GM23248 (cell line): ENCODE measurements at places on chromosomes 4 and X.
A peak's percentile ranks its signal among the peaks of the same experiment; 100 is the strongest.

DNA sequence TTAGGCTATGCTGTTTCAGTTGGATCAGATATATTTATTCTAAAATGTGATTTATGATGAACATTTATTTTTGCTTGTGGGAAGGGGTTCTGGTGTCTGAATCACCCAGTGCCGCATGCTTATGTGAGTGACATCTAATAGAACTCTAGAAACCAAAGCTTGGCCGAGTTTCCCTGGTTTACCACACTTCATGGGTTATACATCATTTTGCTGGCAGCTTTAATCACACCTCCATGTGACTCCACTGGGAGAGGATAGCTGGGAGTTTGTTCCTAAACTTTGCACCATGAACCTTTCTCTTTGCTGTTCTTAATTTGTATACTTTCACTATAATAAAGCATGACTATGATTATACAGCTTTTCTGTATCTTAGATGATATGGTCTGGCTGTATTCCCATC, 382.9 kb downstream of the INPP4B start:
- no peaks in the 10 kb centered on the region for H3K36me3 ChIP-seq
- no peak overlapping the region for H3K4me3 ChIP-seq
- peaks cover 8% of the 10 kb centered on the region for H3K4me1 ChIP-seq
- H3K27me3 ChIP-seq, result no peaks in the 10 kb centered on the region

DNA sequence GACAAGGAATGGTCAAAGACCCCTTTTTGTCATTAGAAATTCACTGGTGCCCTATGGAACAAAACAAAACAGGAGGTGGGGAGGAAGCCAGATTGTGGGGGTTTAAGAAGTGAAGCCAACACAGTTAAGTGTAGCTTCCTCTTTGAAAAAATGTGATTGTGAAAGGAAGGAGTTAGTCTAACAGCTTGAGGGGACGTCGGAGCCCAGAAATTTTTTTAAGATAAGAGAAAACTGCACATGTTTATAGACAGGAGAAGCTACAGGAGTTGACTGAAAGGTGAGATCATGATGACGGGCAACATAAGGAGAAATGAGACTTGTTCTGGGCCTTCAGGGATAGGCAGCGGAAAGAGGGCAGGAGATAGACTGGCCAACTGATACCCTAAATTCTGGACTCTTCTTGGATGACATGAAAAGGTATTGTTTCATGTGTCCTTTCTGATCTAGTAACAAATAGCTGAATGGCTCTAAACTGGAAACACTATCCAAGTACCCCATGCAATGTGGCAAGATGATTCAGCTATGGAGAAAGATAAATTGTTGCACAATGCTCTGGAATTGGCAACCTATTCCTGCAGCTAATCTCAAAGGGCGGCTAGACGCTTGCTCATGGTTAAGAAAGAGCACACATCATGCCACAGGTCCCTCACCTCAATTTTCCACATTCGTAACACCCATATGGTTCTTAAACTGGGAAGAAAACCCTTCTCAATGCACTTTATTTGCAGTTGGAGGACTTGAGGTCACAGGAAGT, 3.7 kb upstream of the HDAC8 start:
- H3K36me3 ChIP-seq, result no peaks in the 10 kb centered on the region
- H3K4me3 ChIP-seq, result no peak overlapping the region
- H3K27me3 ChIP-seq, result no peaks in the 10 kb centered on the region

DNA sequence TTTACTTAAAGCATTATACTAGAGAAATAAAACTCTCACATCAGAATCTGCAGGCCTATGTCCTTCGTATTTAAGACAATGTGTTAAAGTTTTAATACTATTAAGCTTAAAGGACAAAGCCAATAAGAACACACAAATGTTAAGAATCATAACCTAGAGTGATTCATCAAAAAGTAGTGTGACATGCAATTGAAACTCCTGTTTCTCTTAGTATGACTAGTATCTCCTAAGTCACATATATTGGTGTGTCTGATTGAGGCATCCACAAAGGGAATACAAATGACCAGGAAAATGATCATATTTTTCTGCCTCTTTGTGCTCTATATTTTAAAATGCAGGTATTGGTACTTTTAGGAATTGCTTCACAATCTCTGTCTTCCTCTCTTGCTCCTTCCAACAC, 23.8 kb downstream of the GPRASP3 start:
- no peak for DNase-seq
- H3K4me3 ChIP-seq, result no peak overlapping the region
- no peaks in the 10 kb centered on the region for H3K27me3 ChIP-seq
- no peak overlapping the region for H3K27ac ChIP-seq
- H3K36me3 ChIP-seq, result no peaks in the 10 kb centered on the region

GRCh38 chr4:47043821-47044220, 12.5 kb downstream of the GABRB1 start:
- no peaks in the 10 kb centered on the region for H3K36me3 ChIP-seq
- no peaks in the 10 kb centered on the region for H3K4me1 ChIP-seq
- no peaks in the 10 kb centered on the region for H3K27me3 ChIP-seq
- DNase-seq, result no peak
- H3K4me3 ChIP-seq, result no peak overlapping the region

DNA sequence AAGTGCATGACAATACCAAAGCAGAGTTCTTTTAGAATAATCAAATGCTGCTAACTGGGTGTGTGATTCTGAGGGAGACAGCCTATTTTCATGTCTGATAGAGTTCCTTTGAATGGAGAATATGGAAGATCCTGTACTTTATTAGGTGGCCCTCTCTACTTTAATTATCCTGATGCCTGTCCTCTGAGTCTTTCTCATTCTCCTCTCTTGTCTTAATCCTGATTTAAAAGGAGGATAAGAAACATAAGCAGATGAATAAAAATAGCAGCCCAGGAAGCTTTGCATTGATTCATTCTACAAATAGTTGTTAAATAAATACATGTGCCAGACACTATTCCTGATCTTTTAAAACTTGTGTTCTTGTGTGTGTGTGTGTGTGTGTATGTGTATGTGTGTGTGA, 387.3 kb downstream of the SPRY1 start:
- DNase-seq, result peak; percentile 44
- H3K4me1 ChIP-seq, result peaks cover 55% of the 10 kb centered on the region
- H3K27me3 ChIP-seq, result no peaks in the 10 kb centered on the region

DNA sequence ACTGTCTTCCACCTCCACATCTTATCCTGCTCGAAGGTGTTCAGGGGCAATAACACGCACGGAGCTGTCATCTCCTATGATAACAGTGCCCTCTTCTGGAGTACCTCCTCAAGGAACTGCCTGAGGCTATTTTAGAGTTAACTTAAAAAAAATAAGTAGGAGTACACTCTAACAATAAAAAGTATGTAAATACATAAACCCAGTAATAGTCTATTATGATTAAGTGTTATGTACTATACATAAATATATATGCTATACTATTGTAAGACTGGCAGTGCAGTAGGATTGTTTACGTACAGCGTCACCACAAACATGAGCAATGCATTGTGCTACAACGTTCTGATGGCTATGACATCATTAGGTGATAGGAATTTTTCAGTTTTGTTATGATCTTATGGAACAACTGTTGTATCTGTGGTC, 34.5 kb upstream of the TLR2 start:
- H3K27ac ChIP-seq, result no peak overlapping the region
- peaks cover 9% of the 10 kb centered on the region; the same call in 1 of the 2 replicates for H3K4me1 ChIP-seq
- H3K4me3 ChIP-seq, result no peak overlapping the region
- H3K36me3 ChIP-seq, result no peaks in the 10 kb centered on the region
- peak; percentile 56 for DNase-seq
- H3K27me3 ChIP-seq, result no peaks in the 10 kb centered on the region
